ENCODE measurements at places on chromosomes 4 and X.

DNA sequence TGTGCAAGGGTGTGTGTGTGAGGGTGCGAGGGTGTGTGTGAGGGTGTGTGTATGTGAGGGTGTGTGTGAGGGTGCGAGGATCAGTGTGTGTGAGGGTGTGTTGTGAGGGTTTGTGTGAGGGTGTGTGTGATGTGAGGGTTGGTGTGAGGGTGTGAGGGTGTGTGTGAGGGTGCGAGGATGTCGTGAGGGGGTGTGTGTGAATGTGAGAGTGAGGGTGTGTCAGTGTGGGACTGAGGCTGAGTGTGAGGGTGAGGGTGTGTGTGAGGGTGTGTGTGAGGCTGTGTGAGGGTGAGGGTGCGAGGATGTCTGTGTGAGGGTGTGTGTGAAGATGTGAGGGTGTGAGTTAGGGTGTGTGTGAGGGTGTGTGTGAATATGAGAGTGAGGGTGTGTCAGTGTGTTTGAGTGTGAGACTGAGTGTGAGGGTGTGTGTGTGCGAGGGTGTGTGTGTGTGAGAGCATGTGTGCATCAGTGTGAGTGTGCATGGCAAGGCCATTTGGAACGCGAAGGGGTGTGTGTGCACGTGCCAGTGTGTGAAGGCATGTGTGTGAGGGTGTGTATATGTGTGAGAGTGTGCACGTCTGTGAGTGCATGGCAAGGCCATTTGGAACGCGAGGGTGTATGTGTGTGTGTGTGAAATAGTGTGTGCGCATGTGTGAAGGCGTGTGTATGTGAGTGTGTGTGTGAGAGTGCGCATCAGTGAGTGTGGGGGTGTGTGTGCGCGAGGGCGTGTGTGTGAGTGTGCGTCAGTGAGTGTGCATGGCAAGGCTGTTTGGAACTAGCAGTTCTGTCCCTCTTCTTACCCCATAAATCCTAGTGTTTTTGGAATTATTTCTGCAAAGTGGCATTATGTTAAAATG, 69.8 kb downstream of the RGS12 start:
- DNase-seq, result no peak

- DNase-seq, result no peak
Measured at GRCh38 chr4:33411182-33411581, 2691.0 kb downstream of the PCDH7 start.

DNA sequence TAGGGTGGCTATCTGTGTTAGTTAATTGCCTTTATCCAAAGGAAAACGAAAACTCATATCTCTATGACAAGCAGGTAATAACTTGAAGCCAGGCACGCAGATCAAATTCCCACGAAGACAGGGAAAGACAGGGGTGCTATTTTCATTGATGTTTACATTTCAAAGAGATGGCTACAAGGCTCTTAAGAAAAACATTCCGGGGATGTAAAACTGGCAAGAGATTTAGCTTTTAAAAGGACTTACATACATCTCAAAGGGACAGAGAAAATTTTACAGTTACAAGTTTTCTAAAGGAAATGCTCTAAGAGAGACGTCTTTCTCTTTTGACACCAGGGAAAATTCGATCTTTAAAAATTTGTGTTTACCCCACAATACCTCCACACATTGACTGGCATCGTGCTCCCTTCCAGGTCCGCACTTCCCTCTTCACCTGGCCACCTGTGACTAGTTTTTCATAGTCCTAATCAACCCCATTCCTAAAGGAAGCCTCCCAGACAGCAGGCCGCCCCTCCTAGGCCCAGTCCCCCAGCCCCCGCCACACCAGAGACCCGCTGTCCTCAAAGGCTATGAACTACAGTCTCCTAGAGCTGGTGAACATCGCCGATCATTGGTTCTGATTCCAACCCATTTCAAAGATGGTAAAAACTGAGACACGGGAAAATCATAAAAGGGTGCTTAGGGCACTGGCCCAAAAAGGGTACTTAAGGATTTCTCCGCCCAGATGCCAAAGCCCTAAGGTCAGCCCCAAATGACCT, 649 bp upstream of the ARAF start:
- no peak for DNase-seq

DNA sequence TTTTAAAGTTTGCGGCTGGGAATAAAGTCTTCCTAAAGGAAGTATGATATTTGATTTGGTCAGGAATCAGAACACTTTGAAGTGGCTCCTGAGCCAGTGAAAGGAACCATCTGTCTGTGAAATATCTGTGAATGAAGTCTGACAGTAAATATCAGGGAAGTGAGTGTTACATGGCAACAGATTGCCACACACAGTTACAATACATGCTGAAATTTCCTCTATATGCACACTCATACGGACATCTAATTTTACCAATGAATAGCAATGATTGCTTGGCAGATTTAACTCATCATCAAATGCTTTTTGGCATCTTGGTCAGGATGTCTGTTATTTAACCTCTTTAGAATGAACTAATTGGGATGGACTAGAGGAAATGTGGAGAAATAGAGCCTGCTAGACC, 1023.8 kb downstream of the FAT4 start:
- no peak for DNase-seq

DNA sequence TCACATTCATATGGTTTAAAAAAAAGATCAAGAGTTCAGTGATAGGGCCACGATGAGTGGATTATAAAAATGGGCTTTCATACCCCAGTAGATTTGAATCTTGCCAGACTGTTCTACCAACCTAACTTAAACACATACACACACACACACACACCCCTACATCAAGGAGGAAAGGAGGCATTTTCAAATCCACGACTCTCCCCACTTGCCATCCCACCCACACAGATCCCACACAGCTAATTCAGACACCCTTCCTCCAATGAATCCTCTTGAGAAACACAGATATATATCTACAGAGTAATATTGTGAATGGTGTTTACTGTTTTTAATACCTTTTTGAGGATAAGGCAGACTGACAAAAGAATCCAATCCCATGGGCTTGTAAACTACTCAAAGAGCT, 16.8 kb downstream of the SUPT20HL1 start:
- no peak for DNase-seq

- no peak for DNase-seq
Measured at GRCh38 chrX:55489314-55490009, at the start of gene USP51. USP51 (minus strand) TSS chrX:55489848; CDS start chrX:55488939, 909 bp downstream.

DNA sequence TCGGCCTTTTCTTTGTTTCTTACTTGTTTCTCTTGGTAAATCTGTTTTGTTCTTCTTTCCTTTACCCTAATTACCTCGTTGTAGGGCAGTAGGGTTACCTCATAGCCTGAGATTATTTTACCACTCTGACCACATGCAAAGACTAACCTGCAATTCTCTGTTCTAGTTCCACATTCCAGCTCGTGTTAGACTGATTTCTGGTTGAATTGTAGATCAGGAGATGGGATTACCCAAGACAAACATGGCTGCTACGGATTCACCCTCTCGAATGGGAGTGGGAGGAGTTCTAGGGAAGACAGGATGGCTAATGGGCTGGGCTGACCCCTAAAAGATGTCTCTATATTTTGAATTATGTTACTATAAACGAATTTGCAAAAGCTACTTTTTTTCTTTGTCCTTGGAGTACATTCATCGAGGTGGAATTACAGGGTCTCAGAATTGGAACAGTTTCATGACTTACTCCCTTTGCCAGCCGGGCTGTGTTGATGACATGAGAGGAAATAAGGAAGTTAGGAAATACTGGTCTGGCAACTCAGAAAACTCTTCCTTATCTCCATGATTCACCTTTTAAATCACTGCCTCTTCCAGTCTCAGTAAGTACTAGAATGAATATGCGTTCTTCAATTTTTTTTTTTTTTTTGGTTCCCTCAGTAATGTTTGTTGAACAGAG, 36.7 kb upstream of the FBXW7 start:
- DNase-seq, result no peak

DNA sequence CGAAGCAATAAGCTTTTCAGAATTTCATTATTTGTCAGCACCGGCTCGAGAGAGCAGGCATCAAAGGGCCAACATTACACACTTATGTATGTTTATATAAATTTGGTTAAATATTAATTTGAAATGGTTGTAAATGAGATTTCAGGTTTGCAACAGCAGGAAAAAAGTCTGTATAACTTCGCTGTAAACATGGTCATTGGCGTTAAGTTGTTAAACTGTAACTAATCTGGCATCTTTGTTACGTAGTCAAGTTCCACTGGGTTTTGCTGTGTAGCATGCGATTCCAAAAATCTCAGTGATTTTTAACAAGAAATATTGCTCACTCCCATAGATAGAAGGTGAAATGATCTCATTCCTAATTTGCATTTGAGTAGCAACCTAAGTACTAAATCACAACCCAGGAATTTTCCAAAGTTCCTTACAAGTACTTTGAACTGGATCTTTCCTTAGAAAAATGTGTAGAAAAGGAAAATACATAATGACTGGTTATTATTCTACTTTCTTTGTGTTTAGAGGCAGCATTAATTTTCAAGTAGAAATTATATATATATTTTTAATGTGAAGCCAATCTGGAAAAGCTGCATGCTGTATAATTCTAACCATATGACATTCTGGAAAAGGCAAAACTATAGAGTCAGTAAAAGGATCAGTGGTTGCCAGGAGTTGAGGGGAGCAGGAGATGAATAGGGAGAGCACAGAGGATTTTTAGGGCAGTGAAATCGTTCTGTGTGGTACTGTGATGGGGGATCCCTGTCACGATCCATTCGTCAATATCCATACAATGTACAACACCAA, 222.1 kb downstream of the CBR4 start:
- no peak for DNase-seq

DNA sequence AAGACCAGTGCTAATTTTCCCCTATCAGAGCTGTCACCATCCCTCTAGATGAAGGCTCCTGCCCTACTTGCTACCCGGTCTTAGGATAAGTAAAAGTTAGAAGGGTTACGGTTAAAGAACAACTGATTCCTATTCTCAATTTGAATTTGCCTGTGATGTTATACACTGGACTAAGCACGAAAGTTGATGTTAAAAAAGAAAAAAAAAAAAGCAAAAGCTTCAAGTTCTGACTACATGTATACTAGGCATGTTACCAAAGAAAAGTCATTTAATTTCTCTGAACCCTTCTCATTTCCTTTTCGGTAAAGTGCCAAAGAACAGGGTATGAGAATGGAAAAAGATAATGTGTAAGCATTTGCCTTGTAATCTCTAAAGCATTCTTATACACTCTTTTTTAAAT, 1.4 kb upstream of the PPID start:
- no peak for DNase-seq

DNA sequence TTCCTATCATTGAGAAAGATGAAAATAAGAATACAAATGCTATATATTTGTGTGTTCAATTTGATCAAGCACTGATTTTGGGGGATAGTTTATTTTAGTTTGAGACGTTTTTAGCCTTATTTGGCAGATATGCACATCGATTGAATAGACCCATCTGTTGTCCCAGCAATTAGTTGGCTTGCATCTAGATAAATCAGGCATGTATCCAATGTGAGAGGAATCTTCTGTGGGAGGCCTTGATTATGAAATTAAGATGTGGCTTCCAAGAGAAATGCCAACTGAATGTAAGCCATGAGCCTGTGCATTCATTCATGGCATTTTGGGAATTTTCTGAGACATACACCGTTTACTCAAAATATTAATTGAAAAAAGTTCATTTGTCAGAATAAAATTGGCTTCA, 623.1 kb downstream of the TECRL start:
- no peak for DNase-seq

DNA sequence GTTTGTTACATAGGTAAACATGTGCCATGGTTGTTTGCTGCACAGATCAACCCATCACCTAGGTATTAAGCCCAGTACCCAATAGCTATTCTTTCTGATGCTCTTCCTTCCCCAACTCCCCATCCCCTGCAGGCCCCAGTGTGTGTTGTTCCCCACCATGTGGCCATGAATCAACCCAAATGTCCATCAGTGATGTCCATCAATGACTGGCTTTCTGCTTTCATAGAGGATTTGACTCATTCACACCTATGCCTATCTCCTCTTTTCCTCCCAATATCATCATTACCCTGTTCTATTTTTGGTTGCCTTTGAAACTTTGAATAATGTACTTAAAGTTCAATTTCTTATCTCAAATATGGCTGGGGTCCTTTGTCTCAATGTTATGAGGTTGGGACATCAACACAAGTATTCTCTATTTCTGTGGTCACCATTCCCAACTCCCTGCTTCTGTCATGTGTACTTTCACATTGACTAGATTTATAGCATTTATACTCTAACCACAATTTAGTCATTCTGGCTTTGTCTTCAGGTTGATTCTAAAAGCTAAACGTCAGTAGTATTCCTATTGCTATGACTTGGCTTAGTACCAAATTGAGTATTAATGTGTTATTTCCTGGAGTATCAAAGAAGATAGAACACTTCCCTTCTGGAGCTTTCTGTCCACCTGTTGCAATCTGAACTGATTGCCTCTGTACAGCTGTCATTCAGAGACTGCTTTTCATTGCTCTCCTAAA, 107.2 kb downstream of the TAB3 start:
- no peak for DNase-seq

DNA sequence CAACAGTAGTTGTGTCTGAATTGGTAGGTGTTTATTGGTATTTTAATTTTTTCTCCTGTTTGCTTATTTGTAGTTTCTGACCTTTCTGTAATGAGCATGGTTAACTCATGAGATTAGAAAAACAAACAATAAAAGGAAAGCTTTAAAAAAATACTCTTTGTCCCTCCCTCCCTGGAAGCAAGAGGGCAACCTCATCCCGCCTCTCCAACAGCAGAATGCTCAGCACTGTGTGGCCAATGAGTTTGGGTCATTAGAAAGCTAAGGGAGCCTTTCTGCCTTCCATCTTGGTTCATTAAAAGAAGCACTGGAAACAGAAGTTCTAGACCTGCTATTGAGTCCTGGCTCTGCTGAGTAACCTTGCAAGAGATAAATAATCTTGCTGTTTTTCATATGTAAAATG, 33.9 kb downstream of the TRPC5 start:
- no peak for DNase-seq

DNA sequence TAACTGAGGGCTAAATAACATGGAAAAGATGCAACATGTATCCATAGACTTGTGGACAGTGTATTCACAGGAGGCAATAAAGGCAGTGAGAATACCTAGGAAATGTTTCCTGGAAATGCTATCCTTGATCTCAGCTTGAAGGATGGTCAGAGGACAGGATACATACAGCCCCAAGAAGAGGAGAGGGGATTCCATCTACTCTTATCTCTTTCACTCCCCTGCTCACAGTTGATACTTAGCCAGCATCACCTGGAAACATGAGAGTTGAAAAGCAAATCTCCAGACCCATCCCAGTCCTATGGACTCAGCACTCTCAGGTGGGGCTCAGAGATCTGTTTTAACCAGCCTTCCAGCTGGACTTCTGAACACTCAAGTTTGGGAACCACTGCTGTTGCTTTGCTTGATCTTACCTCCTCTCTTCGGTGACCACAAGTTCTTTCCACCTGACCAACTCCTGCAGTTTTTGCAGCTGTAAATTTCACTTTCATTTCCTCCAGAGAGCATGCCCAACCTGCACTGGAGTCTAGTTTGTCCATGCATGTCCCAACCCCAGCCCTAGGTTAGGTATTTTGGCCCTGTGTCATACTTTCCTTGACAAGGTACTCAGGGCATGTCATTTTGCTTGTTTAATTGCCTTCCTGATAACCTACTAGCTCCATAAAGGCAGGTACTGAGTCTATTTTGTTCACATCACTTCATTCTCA, 10.4 kb downstream of the RELL1 start:
- no peak for DNase-seq

- no peak for DNase-seq
Measured at GRCh38 chrX:121050781-121051180, 3.4 kb downstream of the GLUD2 start.

All from activated T-helper 9 cell treated with anti-CD3 and anti-CD28 coated beads, Interleukin-2, amount 50 U/mL, for 16 hours (primary cell).